B cell (primary cell): ENCODE measurements at places on chromosomes 1 and 21. TPM values are rescaled to one million over a fixed set of nuclear protein-coding genes. Genes with fewer than 3 reads are reported as not detected.
A peak's percentile ranks its signal among the peaks of the same experiment; 100 is the strongest.

GRCh38 chr1:204410688-204411450 is 748 bp downstream of the PPP1R15B start:
- DNase-seq: no peak
- H3K36me3 ChIP-seq: peaks cover 20% of the 10 kb centered on the region
- no peaks in the 10 kb centered on the region for H3K27me3 ChIP-seq
- peak overlapping the region; percentile 100 for H3K4me3 ChIP-seq
- peaks cover 13% of the 10 kb centered on the region for H3K4me1 ChIP-seq
- H3K27ac ChIP-seq: peak overlapping the region; percentile 99

- H3K27ac ChIP-seq: no peak overlapping the region
- no peak overlapping the region for H3K4me3 ChIP-seq
- H3K36me3 ChIP-seq: no peaks in the 10 kb centered on the region
- peaks cover 23% of the 10 kb centered on the region for H3K4me1 ChIP-seq
- H3K27me3 ChIP-seq: no peaks in the 10 kb centered on the region
- DNase-seq: no peak
These were observed 5.0 kb downstream of the RAP1GAP start for GRCh38 chr1:21663951-21664805.

DNA sequence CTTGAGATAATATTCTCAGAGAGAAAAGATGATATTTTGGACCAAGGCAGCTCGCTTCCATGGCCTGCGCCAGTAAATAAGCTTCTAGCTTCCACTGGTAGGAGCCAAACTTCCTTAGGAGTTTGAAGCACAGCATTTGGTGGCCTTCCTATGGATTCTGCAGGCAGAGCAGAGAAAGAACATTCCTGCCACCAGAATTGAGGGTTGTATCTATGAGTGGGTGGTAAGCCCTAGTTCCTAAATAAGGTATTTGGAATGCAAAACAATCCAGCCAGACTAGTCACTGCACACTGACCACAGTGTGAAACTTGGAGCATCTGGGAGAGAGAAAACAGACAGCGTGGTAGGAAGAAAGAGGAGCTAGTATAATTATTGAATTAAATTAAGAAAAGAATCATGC is 54.1 kb upstream of the BCAR3 start:
- no peaks in the 10 kb centered on the region for H3K4me1 ChIP-seq
- H3K27ac ChIP-seq: no peak overlapping the region
- no peaks in the 10 kb centered on the region for H3K36me3 ChIP-seq
- no peak for DNase-seq
- H3K4me3 ChIP-seq: no peak overlapping the region

The ATP1A4 gene
- total RNA-seq: not detected in 2 replicates

The NPR1 gene
- 0.19 and 0.37 TPM in 2 replicates for total RNA-seq

The LCE1A gene
- total RNA-seq: not detected in 2 replicates

The ADORA1 gene
- total RNA-seq: not detected in 2 replicates
